ENCODE measurements at places on chromosomes 4 and X.
A peak's percentile ranks its signal among the peaks of the same experiment; 100 is the strongest.

DNA sequence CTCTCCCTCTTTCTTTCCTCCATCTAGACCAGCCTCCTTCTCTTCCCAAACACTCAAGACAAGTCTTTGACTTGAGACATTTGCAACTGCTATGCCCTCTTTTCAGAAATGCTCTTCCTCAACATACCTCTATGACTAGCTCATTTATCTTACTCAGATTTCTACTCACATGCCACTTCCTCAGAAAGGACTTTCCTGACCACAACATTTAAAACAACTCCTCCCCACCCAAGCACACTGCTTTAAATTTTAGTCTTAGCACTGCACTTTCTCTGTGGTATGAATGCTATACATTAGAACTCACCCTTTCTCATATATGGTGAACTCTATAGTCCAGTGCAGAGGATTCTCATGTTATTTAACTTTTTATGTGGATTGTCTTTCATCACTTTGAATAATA lies 28.4 kb upstream of the SULT1E1 start:
- peak; percentile 16 for DNase-seq

DNA sequence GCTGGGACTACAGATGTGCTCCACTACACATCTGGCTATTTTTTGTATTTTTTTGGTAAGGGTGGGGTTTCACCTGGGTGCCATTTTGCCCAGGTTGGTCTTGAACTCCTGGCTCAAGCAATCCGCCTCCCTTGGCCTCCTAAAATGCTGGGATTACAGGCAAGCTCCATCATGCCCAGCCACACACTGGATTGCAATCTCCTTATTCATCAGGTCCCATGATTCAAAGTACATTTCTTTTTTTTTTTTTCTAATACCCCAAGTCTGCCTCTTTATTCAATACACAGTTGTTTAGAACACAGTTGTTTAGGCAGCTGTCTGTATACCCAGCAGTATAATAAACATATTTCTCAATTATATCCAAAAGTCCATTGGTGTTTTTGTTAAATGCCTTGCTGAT lies 130.3 kb upstream of the ARSJ start:
- DNase-seq = no peak

GRCh38 chrX:27522500-27522899 lies 59.4 kb upstream of the PPP4R3C start:
- DNase-seq = no peak

GRCh38 chr4:3770323-3771163 lies 4.4 kb downstream of the ADRA2C start:
- DNase-seq = no peak

- DNase-seq = no peak
Measured at GRCh38 chr4:20359692-20360091, 108.0 kb downstream of the SLIT2 start.

- no peak for DNase-seq
Measured at GRCh38 chr4:178090640-178091411, 648.6 kb upstream of the AGA start.

GRCh38 chr4:2364654-2365053 lies 53.8 kb downstream of the ZFYVE28 start:
- peak; percentile 53 for DNase-seq

All from fibroblast of pulmonary artery (primary cell).